ENCODE measurements at places on chromosomes 3 and 15. TPM values are rescaled to one million over a fixed set of nuclear protein-coding genes. Genes with fewer than 3 reads are reported as not detected.

- H3K4me1 ChIP-seq: no peaks in the 10 kb centered on the region
- H3K27me3 ChIP-seq: peaks cover 1% of the 10 kb centered on the region
- no peak for DNase-seq
- no peak overlapping the region for H3K4me3 ChIP-seq
- no peak overlapping the region for H3K27ac ChIP-seq
Observed at GRCh38 chr3:186311441-186311840, 50.6 kb downstream of the DGKG start.

DNA sequence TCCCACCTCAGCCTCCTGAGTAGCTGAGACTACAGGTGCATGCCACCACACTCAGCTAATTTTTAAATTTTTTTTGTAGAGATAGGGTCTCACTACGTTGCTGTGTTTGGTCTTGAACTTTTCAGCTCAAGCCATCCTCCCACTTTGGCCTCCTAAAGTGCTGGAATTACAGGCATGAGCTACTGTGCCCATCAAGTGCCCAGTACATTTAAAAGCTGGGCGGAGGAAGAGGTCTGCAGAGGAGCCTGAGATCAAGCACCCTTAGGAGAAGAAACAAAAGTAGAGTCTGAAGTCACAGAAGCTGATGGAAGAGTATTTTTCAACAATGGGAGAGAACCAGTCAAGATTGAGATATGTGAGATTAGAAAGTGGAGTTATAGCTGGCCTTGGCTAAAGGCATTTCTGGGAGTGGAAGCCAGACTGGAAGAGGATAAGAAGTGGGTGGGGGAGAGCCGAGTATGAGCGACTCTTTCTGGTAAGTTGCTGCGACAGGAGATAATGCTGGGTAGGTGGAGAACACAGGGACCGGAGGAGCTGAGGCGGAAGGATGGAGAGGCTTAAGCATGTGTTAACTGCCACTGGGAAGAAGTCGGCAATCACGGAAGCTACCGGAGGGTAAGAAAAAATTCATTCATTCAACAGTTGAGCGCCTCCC lies 782 bp upstream of the IREB2 start:
- peak overlapping the region; percentile 87 for H3K4me3 ChIP-seq
- peaks cover 33% of the 10 kb centered on the region for H3K4me1 ChIP-seq
- peaks cover 26% of the 10 kb centered on the region for H3K36me3 ChIP-seq
- no peaks in the 10 kb centered on the region for H3K27me3 ChIP-seq
- H3K27ac ChIP-seq: peak overlapping the region; percentile 94
- DNase-seq: no peak

DNA sequence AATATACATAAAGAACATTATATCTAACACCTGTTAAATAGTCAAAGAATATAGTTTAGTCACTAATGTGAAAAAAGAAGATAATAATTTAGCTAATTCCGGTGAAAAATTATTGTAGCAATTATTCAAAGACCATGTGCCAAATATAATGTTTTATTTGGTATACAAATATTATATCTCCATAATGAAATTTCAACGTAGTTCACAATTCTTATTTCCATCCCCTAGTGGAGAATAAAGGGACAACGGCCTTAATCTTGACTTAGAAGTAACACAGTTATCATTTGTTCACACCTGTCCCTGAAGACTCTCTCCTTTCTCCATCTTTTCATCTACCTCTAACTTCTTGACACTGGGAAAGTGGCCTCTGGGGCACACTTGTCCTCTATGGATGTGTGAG lies 213.4 kb downstream of the ERC2 start:
- no peak overlapping the region for H3K27ac ChIP-seq
- no peak overlapping the region for H3K4me3 ChIP-seq
- DNase-seq: no peak
- H3K27me3 ChIP-seq: peaks cover 11% of the 10 kb centered on the region

DNA sequence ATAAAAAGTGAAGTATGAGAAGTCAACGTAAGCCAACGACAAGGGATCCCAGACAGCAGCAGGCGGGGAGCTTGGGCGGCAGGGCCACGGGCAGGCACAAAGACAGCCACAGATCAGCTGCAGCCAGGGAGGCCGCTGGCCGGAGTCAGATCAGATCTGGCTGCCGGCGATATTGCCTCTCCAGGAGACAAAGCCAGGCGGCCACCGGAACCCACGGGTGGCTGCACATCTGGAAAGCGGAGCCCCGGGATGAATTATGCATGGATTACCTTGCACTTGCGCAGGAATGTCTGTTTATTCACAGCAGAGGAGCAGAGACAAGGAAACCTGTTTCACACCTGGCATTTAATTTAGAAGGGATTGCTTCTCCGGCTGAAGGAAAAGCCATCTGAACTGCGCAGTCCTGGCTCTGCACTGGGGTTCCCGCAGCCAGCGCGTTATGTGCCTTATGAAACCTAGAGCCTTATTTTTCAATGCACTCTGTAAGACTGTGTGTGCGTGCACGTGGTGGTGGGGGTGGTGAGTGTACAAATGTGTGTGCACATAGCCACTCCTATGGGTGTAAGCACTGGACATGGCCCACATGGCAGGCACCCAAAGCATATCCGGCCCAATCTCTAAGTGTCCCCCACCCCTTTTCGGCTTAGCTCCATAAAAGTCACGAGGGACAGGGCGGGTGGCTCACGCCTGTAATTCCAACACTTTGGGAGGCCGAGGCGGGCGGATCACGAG lies 427.8 kb upstream of the MCTP2 start:
- no peak overlapping the region for H3K4me3 ChIP-seq
- no peaks in the 10 kb centered on the region for H3K36me3 ChIP-seq
- no peaks in the 10 kb centered on the region for H3K4me1 ChIP-seq
- H3K27me3 ChIP-seq: no peaks in the 10 kb centered on the region

DNA sequence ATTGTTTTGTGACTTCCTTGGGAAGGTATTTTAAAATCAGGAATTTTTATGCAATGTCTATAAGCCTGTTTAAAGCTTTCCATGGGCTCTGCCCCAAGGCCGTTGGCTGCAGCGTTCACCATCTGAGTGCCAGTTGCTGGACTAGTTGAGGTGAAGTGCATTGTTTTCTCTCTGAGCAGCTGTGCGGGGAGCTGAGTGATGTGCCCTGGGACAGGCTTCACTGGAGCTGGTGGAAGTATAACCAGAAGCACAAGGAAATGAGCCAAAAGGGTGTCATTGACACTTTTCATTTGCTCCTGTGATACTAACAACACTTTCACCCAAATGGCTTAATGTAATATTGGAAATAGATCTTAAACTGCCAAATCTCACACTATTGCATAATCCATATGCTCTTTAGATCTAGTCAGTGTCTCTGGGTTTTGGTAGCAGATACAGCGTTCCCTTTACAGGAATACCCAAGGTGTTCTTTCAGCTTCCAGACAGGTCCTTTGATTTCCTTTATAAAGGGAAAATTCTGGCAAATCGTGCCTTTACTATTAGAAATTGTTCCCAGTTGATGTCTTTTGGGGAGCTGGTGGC lies 29.2 kb downstream of the APH1B start:
- no peak overlapping the region for H3K4me3 ChIP-seq
- H3K27ac ChIP-seq: no peak overlapping the region
- DNase-seq: no peak
- H3K4me1 ChIP-seq: no peaks in the 10 kb centered on the region
- peaks cover 10% of the 10 kb centered on the region for H3K36me3 ChIP-seq
- H3K27me3 ChIP-seq: peaks cover 5% of the 10 kb centered on the region

RPN1 gene
- total RNA-seq: 217 TPM

GPR160 gene
- 7.7 TPM for total RNA-seq
